Endothelial cell of umbilical vein (primary cell): ENCODE measurements at places on chromosomes 4 and X. TPM values are rescaled to one million over a fixed set of nuclear protein-coding genes. Genes with fewer than 3 reads are reported as not detected.

GALNT7 gene
- 54.6 and 63.3 TPM in 2 replicates for total RNA-seq

FGF2 gene
- 16.3 and 23.9 TPM in 2 replicates for total RNA-seq

RASL11B gene
- not detected in 2 replicates for total RNA-seq

MAGEE2 gene
- not detected in 2 replicates for total RNA-seq

FMR1NB gene
- not detected in 2 replicates for total RNA-seq

SOD3 gene
- not detected in 2 replicates for total RNA-seq

GRIA3 gene
- total RNA-seq, result not detected in 2 replicates

PPP1R3F gene
- 2.1 and 2.5 TPM in 2 replicates for total RNA-seq

GRCh38 chr4:36285784-36286480 lies 4.5 kb downstream of the DTHD1 start:
- H3K27me3 ChIP-seq, result no peaks in the 10 kb centered on the region
- H3K27ac ChIP-seq, result no peak overlapping the region
- no peaks in the 10 kb centered on the region for H3K4me1 ChIP-seq
- no peak for DNase-seq
- no peaks in the 10 kb centered on the region for H3K36me3 ChIP-seq
- H3K4me3 ChIP-seq, result no peak overlapping the region

DNA sequence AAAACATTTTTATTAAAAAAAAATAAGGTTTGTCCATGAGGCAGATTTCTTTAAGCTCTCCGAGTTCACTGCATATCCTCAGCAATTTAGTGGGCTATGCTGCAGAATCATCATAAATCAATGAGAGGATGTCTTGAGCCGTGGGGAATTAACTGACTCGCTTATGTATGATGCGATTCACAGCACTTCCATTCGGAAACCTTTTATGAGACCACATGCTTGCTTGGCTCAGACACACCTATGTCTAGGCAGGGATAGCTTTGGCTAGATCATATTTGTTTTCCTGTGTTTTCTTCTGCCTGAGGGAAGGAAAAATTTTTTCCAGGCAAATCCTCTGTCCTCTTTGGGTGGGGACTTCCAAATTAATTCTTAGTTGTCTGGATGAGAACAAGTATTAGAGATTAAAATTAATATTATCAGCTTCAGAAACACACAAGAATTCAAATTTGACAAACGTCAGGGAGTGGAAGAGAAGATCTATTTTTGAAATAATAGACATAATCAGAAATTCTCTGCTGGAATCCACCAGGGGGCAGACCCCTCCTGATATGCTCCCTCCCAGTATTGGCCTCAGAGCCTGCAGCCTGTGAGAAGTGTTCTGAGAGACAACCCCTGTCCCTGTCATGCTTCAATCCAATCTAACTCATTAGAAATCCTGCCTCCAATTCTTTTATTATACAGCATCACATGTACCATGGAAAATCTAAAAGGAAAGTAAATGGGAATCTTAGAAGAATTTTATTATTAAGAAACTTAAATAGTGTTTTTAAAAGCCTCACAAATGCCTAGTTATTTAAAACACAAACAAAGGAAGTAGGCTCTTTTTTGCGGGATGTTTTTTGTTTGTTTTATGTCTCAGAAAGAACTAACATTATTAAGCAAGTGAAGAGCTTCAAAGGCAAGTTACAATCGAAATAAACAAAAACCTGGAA lies 345.1 kb upstream of the TACR3 start:
- H3K4me1 ChIP-seq, result no peaks in the 10 kb centered on the region
- no peaks in the 10 kb centered on the region for H3K27me3 ChIP-seq
- peak; percentile 4 for DNase-seq
- H3K27ac ChIP-seq, result no peak overlapping the region

DNA sequence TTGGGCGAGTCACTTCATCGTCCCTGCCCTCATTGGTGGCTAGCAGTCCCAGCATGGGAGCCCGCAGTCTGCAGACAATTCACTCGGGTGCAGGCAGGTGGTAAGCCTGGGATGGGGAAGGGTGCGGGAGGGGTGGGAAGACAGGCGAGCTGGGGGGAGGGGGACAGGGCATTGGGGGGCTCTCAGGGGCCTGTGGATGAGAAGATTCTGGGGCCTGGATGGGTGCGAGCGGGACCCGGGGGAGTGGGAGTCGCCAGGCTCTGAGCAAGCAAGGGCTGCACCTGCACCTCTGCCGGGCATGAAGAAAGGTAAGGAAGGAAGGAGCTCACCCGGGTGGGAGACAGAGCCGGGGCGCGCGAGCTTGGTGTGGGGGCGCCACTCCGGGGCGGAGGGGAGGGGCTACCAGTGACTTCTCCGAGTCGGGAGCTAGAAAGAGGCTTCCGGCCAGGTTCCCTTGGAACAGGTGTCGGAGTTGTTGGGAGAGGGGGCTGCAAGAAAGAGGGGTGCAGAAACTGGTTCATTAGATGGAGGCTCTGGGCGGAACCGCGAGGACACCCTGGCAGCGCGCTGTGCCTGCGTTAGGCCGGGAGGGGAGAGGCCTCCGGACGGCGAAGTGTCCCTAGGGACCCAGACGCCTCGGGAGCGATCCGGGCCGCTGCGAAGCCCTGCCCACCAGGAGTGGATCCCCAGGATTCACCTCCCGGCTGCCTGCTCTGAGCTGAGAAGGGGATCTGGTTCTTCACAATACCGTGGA lies 103.4 kb upstream of the PDLIM3 start:
- no peaks in the 10 kb centered on the region for H3K27me3 ChIP-seq
- DNase-seq, result no peak
- peaks cover 2% of the 10 kb centered on the region for H3K36me3 ChIP-seq
- no peak overlapping the region for H3K4me3 ChIP-seq
- no peak overlapping the region for H3K27ac ChIP-seq

DNA sequence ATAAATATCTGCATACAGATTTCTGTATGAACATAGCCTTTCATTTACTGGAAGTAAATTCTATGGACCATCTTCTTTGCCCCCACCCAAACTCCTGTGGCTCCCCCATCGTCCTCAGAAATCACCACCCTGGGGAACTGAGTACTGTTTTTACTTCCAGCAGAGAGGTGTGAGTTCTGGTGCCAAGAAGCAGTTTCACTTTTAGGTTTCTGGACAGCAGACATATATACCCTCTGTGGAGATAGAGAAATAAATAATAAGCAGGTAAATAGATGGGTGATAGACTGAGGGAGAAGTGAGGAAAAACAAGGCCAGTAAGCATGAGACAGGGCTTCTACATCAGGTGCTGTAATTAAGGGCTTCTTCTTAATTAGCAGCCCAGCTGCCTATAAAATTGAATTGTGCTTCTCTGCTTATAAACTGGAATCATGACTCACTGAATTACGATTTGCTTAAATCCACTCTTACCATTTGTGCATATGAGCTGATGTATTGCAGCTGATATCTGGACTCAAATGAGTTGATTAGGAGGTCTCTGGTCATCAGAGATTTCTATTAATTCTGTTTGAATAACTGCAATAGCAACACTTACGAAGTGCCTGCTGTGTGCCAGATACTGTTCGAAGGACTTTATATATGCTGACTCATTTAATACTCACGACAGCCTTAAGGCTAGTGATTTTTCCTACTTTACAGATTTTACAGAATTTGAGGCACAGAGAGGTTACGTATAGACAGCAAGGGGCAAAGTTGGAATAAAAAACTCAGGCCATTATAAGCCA lies 60.8 kb upstream of the DHX15 start:
- no peaks in the 10 kb centered on the region for H3K27me3 ChIP-seq
- DNase-seq, result no peak
- no peak overlapping the region for H3K27ac ChIP-seq
- H3K4me1 ChIP-seq, result peaks cover 12% of the 10 kb centered on the region
- H3K4me3 ChIP-seq, result no peak overlapping the region
- H3K36me3 ChIP-seq, result no peaks in the 10 kb centered on the region

- H3K36me3 ChIP-seq, result no peaks in the 10 kb centered on the region
- no peaks in the 10 kb centered on the region for H3K4me1 ChIP-seq
- no peaks in the 10 kb centered on the region for H3K27me3 ChIP-seq
- H3K4me3 ChIP-seq, result no peak overlapping the region
These were observed 24.9 kb upstream of the DDX3X start for GRCh38 chrX:41308884-41309647.

GRCh38 chr4:1666391-1666790 lies 17.7 kb downstream of the FAM53A start:
- no peak overlapping the region for H3K4me3 ChIP-seq
- no peak for DNase-seq
- no peaks in the 10 kb centered on the region for H3K4me1 ChIP-seq
- H3K36me3 ChIP-seq, result no peaks in the 10 kb centered on the region

GRCh38 chrX:71543316-71543715 lies 10.4 kb downstream of the OGT start:
- H3K4me1 ChIP-seq, result peaks cover 36% of the 10 kb centered on the region
- no peaks in the 10 kb centered on the region for H3K27me3 ChIP-seq
- no peak overlapping the region for H3K4me3 ChIP-seq
- peaks cover 10% of the 10 kb centered on the region for H3K36me3 ChIP-seq

DNA sequence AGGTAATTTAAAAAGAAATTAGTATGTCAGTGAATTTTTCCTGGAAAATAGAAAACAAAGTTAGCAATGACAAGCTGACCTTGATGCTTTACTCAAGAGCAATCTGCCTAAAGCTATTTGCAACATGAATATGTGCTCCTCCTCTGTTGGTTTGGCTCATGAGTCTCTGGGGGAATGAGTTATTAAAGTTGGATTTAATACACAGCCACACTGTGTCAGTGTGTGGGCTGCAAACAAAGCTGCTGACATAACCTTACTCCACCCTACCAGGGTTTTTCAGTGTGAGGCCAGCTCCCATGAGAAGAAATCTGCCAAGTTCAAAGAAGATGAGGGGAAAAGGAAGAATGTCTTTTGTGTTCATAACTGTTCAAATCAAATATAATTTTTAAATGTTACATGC lies 280.5 kb downstream of the TLL1 start:
- peaks cover 3% of the 10 kb centered on the region for H3K27me3 ChIP-seq
- H3K27ac ChIP-seq, result no peak overlapping the region
- H3K4me3 ChIP-seq, result no peak overlapping the region
- no peaks in the 10 kb centered on the region for H3K4me1 ChIP-seq
- no peaks in the 10 kb centered on the region for H3K36me3 ChIP-seq

DNA sequence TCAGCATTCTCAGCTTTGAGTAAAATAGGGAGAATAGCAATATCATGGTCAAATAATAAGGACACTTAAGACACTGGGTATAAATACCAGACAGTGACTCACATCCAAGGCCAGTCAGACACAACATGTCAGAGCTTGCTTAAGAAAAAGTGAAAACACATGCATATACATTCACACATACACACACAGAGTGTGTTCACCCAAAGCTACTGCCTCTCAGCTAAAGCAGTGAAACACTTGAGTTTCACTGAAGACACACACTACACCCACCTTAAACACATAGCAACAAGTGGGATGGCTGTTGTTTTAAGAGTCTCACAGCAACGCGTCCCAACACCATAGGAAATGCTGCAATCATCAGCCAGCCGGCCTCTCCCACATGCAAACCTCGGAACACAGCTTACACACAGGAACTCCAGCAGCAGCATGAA lies 14.4 kb downstream of the SHROOM4 start:
- no peak overlapping the region for H3K4me3 ChIP-seq
- peaks cover 17% of the 10 kb centered on the region for H3K4me1 ChIP-seq
- H3K36me3 ChIP-seq, result no peaks in the 10 kb centered on the region
- peak; percentile 79 for DNase-seq

DNA sequence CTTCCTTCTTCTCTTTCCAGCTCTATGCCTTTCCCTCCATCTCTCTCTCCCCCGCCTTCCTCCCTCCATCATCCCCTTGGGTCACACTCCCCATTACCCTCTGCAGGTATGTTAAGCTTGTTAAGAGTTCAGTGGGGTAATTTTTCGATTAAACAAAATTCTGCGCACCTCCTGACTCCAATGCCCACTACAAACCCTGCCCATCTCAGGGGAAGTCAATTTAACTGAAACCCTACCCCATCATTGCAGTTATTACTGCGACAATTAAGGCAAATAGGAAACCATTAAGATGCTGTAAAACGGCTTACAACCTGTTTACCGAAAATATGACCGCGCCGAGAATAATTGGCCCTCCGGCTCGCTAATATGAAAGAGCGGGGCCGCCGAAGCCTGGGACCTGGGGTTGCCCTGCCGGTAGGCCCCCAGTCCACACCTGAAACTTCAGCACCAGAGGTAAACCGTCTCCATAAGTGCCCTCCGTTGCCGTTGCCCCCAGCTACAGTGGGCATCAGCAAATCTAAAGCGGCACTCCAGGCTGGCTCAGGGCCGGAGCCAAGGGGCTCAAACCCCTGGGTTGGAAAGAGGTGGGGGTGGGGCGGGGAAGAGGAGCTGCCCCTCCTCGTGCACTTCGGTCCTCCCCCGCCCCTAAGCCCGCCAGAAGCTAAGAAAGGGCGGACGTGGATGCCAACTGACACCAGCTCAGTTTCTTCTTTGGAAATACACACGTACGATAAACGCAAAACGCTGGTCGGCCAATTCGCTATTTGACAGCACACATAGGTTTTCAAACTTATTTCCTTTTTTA lies 4.8 kb downstream of the ARX start:
- H3K36me3 ChIP-seq, result no peaks in the 10 kb centered on the region
- DNase-seq, result no peak
- no peak overlapping the region for H3K27ac ChIP-seq
- no peak overlapping the region for H3K4me3 ChIP-seq
- peaks cover 93% of the 10 kb centered on the region for H3K27me3 ChIP-seq
- H3K4me1 ChIP-seq, result no peaks in the 10 kb centered on the region

GRCh38 chr4:33961761-33962160 lies 2282.6 kb downstream of the ARAP2 start:
- no peaks in the 10 kb centered on the region for H3K4me1 ChIP-seq
- H3K4me3 ChIP-seq, result no peak overlapping the region

- DNase-seq, result no peak
- no peak overlapping the region for H3K4me3 ChIP-seq
- H3K27ac ChIP-seq, result no peak overlapping the region
- H3K27me3 ChIP-seq, result no peaks in the 10 kb centered on the region
- H3K36me3 ChIP-seq, result no peaks in the 10 kb centered on the region
These were observed 983.5 kb downstream of the FAT4 start for GRCh38 chr4:126298271-126298670.

DNA sequence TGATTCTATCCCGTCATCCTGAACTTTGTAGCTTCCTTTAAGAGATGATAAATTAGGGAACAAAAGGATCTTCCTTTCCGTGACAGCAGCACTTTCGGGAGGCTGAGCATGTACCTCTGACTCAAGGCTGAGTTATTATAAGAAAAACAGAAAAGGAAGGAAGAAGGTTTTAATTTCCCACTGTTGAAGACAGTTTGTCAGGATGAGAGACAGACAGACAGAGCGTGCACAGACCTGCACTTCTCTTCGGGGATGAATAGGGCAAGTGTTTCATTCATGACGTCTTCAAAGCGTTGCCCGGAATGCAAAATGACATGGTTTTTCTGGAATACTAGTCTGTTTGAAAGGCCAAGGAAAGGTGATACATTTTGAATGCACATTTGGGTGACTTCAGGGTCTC lies 405.3 kb upstream of the FAT1 start:
- no peak for DNase-seq
- H3K27me3 ChIP-seq, result no peaks in the 10 kb centered on the region
- no peak overlapping the region for H3K4me3 ChIP-seq
- no peaks in the 10 kb centered on the region for H3K36me3 ChIP-seq
- H3K27ac ChIP-seq, result no peak overlapping the region

- no peaks in the 10 kb centered on the region for H3K27me3 ChIP-seq
- H3K4me3 ChIP-seq, result no peak overlapping the region
- no peak for DNase-seq
- no peaks in the 10 kb centered on the region for H3K4me1 ChIP-seq
- no peak overlapping the region for H3K27ac ChIP-seq
- H3K36me3 ChIP-seq, result no peaks in the 10 kb centered on the region
These were observed 311.2 kb downstream of the DHX15 start for GRCh38 chr4:24273136-24273535.
